Muscle of leg (tissue), 16 donors: ENCODE measurements at places on chromosomes 6 and 20. TPM values are rescaled to one million over a fixed set of nuclear protein-coding genes. Genes with fewer than 3 reads are reported as not detected.

The RBBP8NL gene
- polyA plus RNA-seq, result not detected

The FKBP5 gene
- 22.2 TPM for polyA plus RNA-seq

The SLC22A7 gene
- not detected for polyA plus RNA-seq

The LTV1 gene
- polyA plus RNA-seq, result 43.5 TPM

The ENPP5 gene
- polyA plus RNA-seq, result 3.4 TPM

The TTBK1 gene
- polyA plus RNA-seq, result 0.04 TPM

The PAX1 gene
- 0.98 TPM for polyA plus RNA-seq

The ZNF76 gene
- polyA plus RNA-seq, result 24.3 TPM

The KCNQ2 gene
- polyA plus RNA-seq, result 11.5 TPM

The VIP gene
- polyA plus RNA-seq, result 0.69 TPM

The ZNF311 gene
- 2.1 TPM for polyA plus RNA-seq

The ABHD16B gene
- polyA plus RNA-seq, result not detected

The NRSN1 gene
- polyA plus RNA-seq, result not detected

The RRAGD gene
- 109 TPM for polyA plus RNA-seq

The COL21A1 gene
- 115 TPM for polyA plus RNA-seq

The SEMG1 gene
- not detected for polyA plus RNA-seq

The SYNDIG1 gene
- 4.4 TPM for polyA plus RNA-seq

The EDN3 gene
- 30.0 TPM for polyA plus RNA-seq

The PIGU gene
- 26.8 TPM for polyA plus RNA-seq

The RSPH9 gene
- polyA plus RNA-seq, result 0.41 TPM

The SLC16A10 gene
- 2.5 TPM for polyA plus RNA-seq

The XKR7 gene
- polyA plus RNA-seq, result 0.16 TPM

The RSPO3 gene
- polyA plus RNA-seq, result 18.6 TPM

The RTF2 gene
- 124 TPM for polyA plus RNA-seq

The CCM2L gene
- polyA plus RNA-seq, result 7.8 TPM

The TBX18 gene
- polyA plus RNA-seq, result 15.9 TPM

The RAB44 gene
- 0.07 TPM for polyA plus RNA-seq

The SLC26A8 gene
- 0.08 TPM for polyA plus RNA-seq

The OPN5 gene
- 0.19 TPM for polyA plus RNA-seq

The PNPLA1 gene
- 0.09 TPM for polyA plus RNA-seq

The SNAI1 gene
- polyA plus RNA-seq, result 11.2 TPM

The THEMIS gene
- not detected for polyA plus RNA-seq
